ENCODE measurements at places on chromosomes 13 and 19.

DNA sequence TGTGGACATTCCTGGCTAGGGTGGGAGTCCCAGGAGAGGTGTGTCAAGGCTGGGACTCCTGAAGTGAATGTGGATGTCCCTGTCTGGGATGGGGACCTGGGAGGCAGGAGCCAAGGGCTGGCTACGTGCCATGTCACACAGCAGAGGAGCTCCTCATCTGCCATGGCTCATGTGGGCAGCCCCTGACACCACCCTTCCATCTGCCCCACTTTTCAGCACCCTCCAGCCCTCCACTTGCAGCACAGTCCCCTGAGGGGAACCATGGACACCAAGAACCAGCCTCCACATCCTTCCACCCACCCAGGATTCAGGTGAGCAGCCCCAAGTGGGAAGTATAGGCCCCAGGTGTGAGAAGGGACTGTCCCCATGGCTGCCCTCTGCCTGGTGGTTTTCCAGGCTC, 1.7 kb downstream of the ZNF446 start:
- no peak for DNase-seq

DNA sequence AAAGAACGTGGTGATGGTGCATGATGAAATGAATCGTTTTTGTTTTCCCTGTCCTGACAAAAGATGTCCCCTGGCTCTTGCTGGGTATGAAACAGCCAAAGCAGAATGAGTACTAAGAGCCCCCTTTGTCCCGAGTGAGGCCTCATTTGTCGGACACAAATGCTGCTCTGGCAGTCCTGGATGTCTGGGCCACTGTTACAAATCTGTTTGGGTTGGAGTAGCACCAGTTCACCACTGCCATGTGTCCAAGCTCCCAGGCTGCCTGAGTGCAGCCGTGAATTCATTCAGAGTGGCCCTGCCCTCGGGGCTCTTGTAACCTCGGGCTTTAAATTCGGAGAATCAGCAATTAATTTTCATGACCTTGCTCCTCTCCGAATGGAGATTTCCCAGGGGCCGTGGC, 182.4 kb downstream of the NUFIP1 start:
- no peak for DNase-seq

DNA sequence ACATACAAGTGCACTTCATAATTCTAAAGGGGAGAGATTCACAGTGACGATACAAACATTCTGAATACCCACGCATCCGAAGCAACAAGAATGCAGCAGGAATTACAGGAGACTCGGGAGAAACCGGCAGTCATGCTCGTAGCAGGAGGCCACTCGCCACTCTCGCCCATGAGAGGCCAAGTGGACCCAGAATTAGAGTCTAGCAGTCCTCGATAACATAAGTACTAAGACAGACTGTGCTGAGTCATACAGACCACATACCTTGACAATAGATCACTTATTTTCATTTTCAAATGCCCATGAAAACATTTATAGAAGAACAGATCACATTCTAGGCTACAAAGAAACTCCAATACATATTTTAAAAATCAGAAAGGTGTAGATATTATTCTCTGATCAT, 299.1 kb upstream of the TSHZ3 start:
- DNase-seq: no peak

GRCh38 chr13:112619730-112620631, 32.0 kb upstream of the TUBGCP3 start:
- peak; percentile 85 for DNase-seq

- DNase-seq: peak; percentile 82
Observed at GRCh38 chr19:33416307-33417215, 43.1 kb downstream of the CEBPG start.

DNA sequence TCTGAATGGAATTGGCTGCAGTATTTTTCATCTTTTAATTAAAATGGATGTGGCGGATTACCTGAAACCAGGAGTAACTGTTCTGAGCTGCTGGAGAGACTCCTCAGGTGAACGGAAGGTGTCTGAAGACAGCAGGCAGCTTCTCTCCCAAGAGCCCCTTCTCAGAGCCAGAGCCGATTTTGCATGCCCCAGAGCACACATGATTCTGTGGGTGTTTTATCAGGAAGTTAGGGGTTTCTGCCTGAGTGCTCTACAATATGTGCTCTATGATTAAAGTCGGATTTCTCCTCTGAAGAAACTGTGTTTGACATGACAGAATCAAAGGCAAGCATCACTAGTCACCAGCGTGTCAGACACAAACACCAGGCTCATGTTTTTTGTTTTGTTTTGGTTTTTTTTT, 60.7 kb upstream of the MCF2L start:
- DNase-seq: no peak

- no peak for DNase-seq
Observed at GRCh38 chr19:4483385-4483784, 11.3 kb downstream of the HDGFL2 start.

DNA sequence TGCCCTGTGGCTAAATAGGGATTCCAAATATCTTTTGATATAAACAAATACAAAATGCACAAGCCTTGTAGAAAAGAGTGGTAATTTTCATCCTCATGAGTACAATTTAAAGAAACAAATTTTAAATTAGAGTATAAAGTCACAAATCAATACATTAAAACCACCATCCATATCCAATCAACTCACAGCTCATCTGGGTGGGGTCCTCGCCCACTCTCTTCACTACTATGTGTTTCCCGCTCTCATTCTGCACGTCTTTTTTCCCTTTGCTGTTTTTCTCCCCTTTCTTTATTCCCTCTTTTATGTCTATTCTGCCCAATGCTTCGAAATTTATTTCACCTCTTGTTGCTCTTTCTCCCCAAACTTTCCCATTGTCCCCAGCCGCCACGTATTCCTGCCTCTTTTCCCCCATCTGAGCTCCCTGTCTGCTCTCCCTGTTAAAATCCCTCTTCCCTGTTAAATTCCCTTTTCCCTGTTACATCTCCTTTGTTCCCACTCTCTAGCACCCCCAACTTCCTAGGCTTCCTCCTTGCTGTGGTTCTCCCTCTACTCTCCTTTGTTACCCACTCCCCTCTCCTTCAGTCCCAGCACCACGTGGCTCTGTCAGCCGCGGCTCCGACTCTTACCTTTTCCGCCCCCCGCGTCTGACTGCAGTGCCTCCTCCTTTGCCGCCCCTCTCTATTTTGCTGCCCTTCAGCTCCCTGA, 1.3 kb downstream of the ZNF616 start:
- DNase-seq: peak; percentile 63

GRCh38 chr13:60009300-60010253, 154.2 kb downstream of the DIAPH3 start:
- no peak for DNase-seq

DNA sequence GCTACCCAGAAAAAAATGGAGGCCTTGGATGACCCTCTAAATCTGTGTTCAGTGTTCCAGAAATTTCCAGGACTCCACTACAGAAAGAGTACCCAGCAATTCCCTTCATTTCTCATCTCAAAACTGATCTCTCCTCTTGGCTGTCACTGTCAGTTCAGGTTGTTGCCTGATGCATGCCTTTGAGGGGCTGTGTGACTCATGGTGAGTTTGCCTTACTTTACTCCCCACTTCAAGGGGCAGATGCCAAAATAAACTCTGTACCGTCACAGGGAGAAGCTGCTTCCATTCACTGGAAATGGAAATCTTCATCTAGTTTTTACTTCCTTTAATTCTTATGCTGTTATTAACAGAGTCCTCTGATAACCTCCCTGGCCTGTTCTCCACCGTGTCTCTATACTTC, 1075.0 kb downstream of the DIAPH3 start:
- no peak for DNase-seq

Data from ecto neural progenitor cell (in vitro differentiated cells).